Uterus (tissue), 4 donors: ENCODE measurements at places on chromosomes 2 and 18. TPM values are rescaled to one million over a fixed set of nuclear protein-coding genes. Genes with fewer than 3 reads are reported as not detected.
A peak's percentile ranks its signal among the peaks of the same experiment; 100 is the strongest.

DNA sequence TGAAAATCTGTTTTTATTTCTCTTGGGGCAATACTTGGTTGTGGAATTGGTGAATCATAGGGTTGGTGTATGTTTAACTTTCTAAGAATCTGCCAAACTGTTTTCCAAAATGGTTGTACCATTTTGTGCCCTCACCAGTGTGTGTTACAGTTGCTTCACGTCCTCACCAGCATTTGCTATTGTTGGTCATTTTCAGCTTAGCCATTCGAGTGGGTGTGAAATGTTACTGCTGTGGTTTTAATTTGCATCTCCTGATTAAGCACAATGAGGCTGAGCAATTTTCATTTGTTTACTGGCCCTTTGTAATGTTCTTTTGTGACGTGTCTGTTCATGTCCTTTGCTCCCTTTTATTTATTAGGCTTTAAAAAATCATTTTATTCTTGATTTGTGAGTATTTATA is 49.7 kb downstream of the FOSL2 start:
- DNase-seq: no peak

- DNase-seq: no peak
Measured at GRCh38 chr2:62347563-62348270, 151.8 kb downstream of the B3GNT2 start.

GRCh38 chr2:6990871-6991270 is 73.7 kb downstream of the RNF144A start:
- DNase-seq: no peak

DNA sequence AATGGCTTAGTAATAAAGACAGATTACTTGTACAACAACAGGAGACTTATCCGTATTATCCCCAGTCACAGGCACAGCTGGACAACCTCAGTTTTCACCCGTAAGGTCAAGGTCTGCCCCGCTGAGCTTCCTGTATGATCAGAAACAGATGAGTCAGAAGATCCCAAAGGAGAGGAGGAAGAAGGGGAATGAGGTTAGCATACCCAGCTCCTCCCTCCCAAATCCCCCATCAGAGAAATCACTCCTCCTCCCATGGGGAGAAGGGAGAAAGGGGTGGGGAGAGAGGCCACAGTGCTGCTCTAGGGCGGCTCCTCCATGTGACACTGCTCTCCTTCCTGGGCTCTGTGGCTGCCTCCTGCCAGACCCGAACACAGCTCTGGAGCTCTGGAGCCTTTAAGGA is 53.8 kb upstream of the SPTBN1 start:
- DNase-seq: peak; percentile 72

The COBLL1 gene
- total RNA-seq: 26.3 TPM
